ENCODE measurements at places on chromosomes 13 and 19.

DNA sequence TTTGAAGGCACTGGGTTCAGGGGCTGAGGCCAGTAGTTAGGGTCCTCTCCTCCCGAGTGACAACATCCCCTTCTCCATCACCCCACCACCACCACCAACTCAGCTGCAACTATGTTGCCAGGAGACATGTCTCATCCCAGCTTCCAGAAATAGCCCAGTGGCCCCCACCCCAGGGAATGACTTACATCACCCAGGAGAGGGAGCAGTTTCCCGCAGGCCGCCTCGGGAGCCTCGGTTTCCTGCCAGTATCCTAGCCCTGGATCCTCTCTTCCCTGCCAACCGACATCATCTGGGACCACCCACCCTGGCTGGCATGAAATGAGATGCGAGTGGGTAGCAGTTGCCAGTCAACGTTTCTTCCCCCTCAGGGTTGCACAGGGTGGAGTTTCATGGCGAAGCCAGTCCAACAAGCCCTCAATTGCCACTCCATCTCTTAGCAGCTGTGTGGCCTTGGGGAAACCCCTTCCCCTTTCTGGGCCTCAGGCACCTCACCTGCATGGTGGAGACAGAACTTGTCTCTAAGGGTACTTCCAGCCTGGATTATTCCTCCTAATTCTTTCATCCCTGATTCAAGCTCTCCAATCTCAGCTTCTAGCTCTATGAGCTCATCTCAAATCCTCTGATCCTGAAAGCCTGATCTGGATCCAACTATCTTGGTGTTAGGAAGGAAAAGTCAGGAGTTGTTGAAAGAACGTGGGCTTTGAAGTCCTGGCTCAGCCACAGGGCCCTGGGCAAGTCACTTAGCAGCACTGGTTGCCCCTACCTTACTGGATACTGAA lies 3.9 kb upstream of the GSK3A start:
- DNase-seq = no peak

GRCh38 chr13:90783273-90783672 lies 564.2 kb upstream of the MIR17HG start:
- DNase-seq = no peak

DNA sequence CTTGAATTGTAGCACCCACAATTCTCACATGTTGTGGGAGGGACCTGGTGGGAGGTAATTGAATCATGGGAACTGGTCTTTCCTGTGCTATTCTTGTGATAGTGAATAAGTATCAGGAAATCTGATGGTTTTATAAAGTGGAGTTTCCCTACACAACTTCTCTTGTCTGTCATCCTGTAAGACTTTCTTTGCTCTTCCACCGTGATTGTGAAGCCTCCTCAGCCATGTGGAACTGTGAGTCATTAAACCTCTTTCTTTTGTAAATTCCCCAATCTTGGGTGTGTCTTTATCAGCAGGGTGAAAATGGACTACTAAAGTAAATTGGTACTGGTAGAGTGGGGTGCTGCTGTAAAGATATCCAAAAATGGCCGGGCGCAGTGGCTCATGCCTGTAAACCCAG lies 215.6 kb downstream of the LIG4 start:
- DNase-seq = no peak

GRCh38 chr19:1324806-1325567 lies 39.3 kb downstream of the EFNA2 start:
- peak; percentile 34 for DNase-seq

DNA sequence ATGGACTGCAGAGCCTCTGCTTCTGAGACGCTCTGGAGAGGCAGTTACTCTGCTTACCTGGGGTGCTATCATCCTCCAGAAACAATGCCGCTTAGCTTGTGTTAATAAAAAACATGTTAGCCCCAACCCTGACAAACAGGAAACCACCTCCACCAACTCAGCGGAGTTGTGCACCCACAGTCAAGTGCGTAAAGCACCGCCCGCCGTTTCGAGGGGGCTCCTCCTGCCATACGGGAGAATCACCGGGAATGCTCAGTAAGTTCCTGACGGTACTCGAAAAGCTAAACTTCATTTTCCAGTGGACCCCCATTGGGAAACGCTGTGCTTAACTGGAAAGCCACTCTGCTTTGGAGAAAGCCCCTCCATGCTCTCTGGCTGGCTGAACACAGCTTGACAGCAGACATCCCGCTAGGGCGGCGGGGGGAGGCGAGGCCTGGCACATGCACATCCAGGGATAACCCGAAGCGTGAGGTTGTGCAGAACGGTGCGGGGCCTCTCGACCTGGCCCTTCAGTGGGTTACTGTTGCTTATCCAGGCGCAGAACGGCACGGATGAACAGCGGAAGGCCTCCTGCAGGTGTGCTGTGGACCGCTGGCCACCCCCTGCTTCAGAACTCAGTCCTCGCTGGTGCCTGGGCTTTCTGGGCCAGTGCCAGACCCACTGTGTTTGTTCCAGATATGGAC lies 17.1 kb downstream of the GAS6 start:
- no peak for DNase-seq

DNA sequence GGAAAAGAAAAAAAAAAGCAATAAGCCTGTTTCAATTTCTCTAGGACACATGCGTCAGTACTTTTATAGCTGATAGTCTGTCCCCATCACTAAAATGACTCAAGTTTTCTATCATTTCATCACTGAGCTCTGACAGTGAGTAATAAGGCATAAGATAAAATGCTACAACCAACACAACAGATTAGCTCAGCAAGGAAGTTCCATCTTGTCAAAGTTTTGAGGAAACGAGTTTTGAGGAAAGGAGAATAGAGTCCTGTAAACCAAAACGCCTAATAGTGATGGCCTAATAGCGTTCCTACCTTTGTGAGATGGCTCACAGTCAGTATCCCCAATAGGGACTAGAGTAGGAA lies 145.1 kb downstream of the LACC1 start:
- no peak for DNase-seq

DNA sequence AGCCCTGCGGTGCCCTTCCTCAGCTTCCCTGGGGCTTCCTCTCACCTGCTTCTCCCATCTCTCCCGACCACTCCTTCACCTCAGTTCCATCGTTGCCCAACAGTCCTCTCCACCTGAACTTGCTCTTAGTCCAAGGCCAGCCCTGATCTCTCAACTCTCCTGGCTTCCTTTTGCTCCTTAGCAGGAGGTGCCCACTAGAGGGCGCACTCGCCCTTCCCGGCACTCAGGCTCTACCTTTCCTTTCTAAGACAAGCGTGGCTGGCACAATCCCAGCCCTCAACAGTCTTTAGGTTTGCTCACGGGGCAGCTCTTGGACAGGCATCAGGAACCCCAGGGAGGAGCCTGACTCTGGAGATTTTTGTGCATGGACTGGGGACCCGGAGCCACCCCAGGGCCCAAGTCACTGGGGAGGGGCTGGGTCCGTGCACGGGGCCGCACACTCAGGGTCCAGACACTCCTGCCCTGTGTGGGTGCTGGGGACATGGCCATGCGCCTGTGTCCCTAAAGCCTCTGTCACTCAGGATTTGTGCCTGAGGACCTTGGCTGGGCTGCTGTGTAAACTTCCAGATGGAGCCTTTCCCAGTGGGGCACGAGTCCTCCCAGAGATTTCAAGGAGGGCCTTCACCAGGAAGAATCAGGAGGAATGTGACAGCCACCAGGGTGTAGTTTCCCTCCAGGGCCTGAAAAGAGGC lies 12.1 kb upstream of the CEACAM8 start:
- DNase-seq = no peak

DNA sequence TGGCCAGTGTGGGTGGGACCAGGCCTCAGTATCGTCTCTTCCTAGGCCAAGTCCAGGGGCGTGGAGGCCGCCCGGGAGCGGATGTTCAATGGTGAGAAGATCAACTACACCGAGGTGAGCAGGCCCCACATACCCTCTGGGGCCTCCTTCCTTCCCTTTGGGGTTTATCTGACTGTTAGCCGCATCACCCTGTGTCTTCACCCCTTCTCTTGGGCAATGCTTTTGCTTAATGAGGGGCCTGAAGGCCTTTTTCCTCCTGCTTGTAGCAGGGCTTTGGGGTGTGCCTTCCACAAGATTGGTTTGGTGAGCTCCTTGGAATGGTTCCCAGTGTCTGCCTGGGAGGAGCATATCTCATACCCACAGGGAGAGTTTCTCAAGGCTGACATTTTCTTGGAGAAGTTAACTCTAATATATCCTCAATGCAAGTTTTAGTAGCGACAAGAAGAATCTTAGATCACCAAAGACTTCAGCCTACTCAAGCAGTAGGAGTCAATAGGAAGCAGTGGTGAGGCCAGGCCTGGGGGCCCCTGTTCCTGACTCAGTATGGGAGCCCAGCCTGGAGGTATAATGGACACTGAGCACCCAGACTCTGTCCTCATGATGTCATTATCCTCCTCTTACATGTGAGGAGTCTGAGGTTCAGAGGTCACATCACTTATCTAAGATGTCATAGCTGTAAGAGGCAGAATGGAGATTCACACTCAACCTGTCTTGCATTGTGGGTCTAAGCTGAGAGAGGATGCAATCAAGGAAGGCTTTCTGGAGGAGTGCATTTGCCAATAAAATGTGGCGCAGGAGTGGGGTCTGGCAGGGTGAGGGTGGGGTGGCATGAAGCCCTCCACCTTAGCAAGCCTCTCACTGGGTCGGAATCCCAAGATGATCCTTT lies 2.0 kb downstream of the GPI start:
- no peak for DNase-seq

DNA sequence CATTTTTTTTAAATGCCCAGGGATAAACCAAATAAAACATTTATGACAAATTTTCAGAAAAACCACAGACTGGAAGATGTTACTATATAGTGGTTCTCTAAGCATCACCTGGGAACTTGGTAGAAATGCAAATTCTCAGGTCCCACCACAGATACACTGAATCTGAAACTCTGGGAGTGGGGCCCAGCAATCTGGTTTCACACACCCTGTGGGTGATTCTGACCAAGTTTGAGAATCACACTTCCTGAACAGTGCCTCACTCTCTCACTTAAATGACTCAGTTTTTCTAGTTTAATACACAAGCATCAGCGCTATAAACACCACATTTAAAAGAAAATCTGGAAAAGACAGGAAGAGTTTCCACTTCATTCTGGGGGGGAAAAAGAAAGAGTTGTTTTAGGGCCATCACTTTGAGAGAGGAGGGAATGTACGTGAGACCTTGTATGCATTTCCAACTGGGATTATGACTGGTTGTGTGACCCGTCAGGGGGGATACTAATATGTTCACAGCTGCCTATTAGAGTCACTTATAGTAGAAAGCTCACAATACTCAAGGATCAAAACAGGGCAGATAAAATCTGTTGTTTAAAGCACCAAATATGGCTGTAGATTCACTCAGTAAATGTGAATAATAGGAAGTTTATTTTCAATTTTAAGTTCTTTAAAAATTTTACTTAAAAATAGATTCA lies 567.7 kb downstream of the GPC6 start:
- DNase-seq = no peak

- peak; percentile 8 for DNase-seq
These were observed 572.6 kb upstream of the KLF12 start for GRCh38 chr13:74706801-74707200.

DNA sequence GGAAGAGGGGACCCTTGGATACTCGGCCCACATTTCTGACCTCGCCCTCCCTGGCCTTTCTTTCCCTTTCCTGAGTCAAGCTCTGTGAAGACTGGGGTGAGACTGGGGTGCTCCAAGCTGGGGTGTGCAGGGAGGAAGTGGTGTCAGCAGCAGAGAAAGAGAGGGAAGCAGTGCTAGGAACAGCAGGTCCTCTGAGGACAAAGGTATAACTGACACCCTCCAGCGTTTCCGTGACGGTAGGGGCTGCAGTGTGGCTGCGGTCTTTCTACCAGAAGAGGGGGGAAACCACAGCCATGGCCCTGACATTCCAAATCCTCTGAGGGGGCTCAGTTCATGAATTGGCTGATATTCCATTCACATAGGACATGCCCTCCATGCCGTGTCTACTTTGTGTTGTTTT lies 1.1 kb downstream of the KIR3DL2 start:
- no peak for DNase-seq

GRCh38 chr19:4034048-4035017 lies 26.8 kb downstream of the PIAS4 start:
- no peak for DNase-seq

DNA sequence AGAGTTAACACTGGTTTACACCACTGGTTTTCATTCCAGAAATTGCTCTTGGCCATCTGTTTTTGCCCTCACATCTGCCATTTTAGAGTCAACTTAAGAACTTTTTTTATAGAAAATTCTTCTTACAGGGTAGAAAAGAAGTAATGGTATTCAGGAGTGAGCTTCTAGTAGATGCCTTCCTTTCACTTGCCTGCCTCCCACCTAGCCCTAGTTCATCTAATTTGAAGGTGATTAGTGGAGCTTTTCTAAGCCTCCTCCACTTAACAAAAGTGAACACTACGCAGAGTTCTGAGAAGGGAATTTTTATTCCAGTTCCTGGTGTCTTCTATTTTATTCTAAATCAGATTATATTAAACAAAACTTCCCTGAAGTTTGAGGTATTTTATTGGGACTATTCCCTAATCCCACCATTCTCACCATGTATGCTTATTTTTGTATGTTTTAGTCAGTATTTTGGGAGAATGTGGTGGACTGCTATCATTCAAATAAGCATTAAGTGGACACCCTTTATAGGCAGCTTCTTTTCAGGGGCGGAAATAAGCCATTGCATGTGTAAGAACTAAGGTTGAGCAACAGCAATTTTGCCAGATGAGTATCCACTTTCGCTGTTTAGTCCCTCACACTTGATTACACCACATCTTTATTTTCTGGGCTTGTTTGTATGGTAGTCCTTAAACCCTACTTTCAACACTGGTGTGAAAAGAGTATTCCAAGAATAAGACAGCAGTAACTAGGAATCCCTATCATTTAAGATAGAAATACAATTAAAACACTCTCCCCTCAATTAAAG lies 156.9 kb downstream of the ENOX1 start:
- no peak for DNase-seq

DNA sequence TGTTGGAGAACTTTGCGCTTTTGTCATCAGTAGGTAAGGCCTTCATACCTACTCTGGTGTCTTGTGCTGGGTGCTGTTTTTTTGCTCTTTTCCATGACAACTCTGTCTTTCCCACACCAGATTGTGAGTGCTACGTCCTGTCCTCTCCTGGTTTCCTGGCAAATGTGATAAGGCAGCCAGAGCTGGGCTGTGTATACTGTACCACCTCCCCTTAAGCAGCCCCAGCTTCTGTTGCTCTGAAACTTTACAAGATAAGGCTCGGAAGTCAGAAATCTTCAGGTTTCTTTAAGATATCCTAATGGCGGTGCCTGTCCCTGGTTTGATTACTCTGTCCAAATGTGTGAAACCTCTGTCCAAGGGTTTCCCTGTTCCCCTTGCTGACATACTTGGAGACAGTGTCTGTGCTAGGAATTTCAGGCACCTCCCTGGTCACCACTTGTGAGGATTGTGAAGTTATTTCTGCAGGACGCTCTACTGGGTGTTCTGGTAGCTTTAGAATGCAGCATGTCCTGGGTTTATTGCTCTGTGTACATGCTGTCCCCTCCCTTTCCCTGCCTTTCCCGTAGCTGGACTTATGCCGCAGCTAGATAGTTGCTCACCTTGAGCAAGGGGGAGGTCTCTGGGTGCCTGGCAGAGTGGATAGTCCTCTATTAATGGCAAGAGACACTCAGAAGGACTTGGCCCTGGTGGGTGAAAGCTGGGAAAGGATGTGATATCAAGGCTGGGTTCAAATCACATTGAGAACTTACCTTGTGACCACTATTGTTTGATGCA lies 7.0 kb downstream of the ZNF749 start:
- no peak for DNase-seq
